ENCODE measurements at places on chromosomes 16 and 17. TPM values are rescaled to one million over a fixed set of nuclear protein-coding genes. Genes with fewer than 3 reads are reported as not detected.
A peak's percentile ranks its signal among the peaks of the same experiment; 100 is the strongest.

DNA sequence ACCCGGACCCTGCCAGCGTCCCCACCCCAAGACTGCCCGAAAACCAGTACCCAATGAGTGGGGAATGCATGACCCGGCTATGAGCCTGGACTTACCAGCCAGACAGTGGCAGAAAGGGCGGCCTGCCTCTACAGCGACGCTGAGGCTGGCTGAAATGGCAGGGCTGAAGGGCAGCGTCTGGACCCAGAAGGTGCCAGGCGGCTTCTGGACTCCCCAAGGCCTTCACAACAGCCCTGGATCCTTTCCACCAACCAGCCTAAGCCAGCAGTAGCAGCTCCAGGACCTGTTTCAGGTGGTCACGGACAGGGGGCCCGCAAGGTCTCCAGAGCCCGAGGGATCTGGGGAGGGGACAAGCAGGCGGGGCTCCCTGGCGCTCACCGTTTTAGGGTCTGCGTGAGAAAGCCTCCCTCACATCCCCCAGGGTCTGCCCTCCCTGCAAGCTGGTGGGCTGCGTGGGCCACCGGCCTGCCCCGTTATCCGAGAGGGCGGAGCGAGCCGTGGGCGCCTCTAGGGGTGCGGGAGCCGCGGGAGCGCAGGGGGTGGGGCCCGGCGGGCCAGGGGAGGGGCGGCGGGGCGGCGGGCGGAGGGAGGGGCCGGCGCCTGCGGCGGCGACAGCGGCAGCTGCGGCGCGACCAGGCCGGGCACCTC lies at the start of gene RIPOR1:
RIPOR1 (plus strand) TSS at position 608 of the 648 bp plus-strand sequence. CDS start 9,618 bp downstream, outside the sequence.
- peaks cover 94% of the 10 kb centered on the region for H3K27me3 ChIP-seq
- H3K4me3 ChIP-seq, result peak within 1 kb of the TSS; percentile 77

- peaks cover 50% of the 10 kb centered on the region for H3K4me1 ChIP-seq
- peak; percentile 83 for DNase-seq
- H3K36me3 ChIP-seq, result no peaks in the 10 kb centered on the region
- H3K27me3 ChIP-seq, result peaks cover 47% of the 10 kb centered on the region
- H3K4me3 ChIP-seq, result peak within 1 kb of the TSS; percentile 71
- no peak within 1 kb of the TSS for H3K27ac ChIP-seq
Measured at GRCh38 chr17:39667945-39668924, at the start of gene PNMT. TSS of gene PNMT (plus strand) at chr17:39668453. CDS start at chr17:39668476, 23 bp downstream.

DNA sequence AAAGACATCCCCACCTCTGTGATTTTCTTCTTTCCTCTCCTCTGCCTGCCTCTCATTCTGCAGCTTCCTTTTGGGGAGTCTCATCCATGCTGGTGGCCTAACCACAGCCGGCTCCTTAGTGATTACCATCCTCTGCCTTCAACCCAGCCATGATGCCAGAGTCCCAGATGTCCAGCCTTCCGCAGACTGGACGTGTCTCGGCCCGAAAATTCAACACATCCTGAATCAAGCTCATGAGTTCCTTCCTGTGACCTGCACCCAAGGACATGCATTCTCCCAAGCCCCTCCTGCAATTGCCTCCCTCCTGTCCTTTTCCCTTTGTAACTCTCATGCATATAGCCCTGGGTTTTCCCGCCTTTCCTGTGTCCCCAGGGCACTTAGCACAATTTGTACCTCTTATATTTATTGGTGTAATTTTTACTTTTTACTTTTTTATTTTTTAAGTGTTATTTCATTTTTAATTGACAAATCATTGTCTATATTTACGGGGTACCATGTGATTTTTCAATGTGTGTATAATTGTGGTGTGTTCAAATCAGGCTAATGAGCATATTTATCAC lies 1.2 kb upstream of the SLC13A5 start:
- peaks cover 12% of the 10 kb centered on the region for H3K36me3 ChIP-seq
- peaks cover 65% of the 10 kb centered on the region for H3K27me3 ChIP-seq
- H3K4me3 ChIP-seq, result peak overlapping the region; percentile 92
- peaks cover 21% of the 10 kb centered on the region for H3K4me1 ChIP-seq
- DNase-seq, result no peak
- H3K27ac ChIP-seq, result no peak overlapping the region

The PYY gene
- 0.94 TPM for total RNA-seq

DNA sequence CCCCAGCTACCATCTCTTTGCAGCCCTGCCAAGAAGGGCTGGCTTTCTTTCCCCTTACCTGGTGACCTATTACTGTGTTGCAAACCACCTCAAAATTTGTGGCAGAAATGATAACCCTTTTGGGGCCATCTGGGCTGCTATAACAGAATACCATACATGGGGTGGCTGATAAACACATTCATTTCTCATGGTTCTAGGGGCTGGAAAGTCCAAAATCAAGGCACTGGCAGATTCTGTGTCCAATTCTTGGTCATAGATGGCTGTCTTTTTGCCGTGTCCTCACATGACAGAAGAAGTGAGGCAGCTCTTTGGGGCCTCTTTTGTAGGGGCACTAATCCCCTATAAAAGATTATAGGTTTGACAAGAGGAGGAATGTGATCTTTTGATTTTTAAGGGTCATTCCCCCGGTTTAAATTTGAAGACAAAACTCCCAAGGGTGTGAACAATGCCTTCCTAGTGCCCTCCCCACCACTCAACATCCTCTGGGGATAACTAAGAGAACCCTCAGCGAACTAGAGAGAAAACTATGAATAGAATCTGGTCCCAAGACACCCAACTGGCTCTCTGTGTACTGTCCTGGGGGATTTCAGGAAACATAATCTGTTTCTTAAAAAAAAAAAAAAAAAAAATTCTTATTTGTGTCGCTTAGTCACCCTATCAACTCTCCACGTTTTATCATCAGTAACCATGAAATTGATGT lies 1.7 kb upstream of the METTL22 start:
- no peak overlapping the region for H3K27ac ChIP-seq
- peaks cover 9% of the 10 kb centered on the region for H3K4me1 ChIP-seq
- H3K36me3 ChIP-seq, result peaks cover 4% of the 10 kb centered on the region
- DNase-seq, result no peak
- H3K27me3 ChIP-seq, result peaks cover 9% of the 10 kb centered on the region

DNA sequence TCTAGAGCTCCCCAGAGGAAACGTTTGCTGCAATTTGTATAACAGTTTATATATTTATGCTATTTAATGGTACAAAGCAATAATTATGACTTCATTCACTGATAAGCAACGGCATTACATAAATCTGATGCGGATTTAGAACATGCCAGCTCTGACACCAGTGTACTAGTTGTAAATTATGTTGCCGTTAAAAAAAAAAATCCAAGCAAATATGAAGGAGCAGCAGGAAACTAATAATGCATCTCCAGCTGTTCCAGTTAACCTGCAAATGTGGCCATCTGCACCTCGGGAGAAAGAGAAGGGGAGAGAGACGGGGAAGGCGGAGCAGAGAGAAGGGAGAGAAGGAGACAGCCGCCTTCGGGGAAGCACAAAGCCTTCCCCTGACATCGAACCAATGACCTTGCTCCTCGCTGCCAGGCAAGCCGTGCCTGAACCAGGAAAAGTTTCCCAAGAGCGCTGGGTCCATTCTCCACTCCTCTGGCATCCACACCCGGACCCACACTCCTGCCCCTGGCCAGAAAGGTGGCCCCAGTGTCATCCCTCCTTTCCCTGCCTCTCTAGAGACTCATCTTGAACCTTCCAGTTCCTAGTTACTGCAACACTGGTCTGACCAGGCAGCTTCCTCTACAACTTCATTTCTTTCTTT lies 174.8 kb downstream of the C16orf78 start:
- H3K4me3 ChIP-seq, result no peak overlapping the region
- H3K27me3 ChIP-seq, result no peaks in the 10 kb centered on the region
- peaks cover 53% of the 10 kb centered on the region for H3K4me1 ChIP-seq
- H3K36me3 ChIP-seq, result no peaks in the 10 kb centered on the region
- H3K27ac ChIP-seq, result no peak overlapping the region

GRCh38 chr17:29561554-29562517 lies 5.0 kb downstream of the ABHD15 start:
- H3K27me3 ChIP-seq, result peaks cover 32% of the 10 kb centered on the region
- peak; percentile 8 for DNase-seq
- H3K27ac ChIP-seq, result no peak overlapping the region
- peaks cover 8% of the 10 kb centered on the region for H3K4me1 ChIP-seq

DNA sequence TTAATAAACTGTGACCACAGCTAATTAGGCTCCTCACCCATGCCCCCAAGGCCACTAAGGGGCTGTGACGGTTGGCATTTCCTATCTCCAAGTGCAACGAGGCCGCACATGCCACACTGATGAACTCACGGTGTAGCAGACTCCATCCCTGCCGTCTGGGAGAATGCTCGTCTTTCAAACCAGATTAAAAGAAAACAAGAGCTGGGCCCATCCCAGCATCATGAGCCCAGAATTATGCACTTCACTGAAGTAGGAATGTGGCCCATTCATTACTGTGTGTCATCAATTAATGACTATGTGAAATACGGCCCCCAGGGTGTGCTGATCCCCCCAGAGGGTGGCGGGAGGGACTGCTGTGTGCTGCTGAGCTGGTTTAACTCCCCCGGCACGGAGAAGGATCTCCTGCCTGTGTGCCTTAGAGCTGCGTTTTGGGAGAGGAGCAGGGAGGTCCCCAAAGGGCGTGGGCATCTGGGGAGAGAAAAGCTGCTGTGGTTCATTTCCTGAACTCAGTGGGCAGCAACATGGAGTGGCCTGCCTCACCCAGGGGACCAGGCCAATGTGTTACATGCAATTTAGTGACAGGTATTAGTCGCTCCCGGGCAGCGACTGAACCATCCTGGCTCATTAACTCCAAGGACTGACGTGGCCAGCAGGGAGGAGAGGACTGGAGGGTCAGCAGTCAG lies 194.5 kb downstream of the FOXL1 start:
- H3K4me3 ChIP-seq, result no peak overlapping the region
- peaks cover 9% of the 10 kb centered on the region for H3K4me1 ChIP-seq
- no peaks in the 10 kb centered on the region for H3K36me3 ChIP-seq
- DNase-seq, result no peak
- peaks cover 5% of the 10 kb centered on the region for H3K27me3 ChIP-seq

GRCh38 chr16:24539850-24540601 lies 660 bp downstream of the RBBP6 start:
- no peak for DNase-seq
- H3K27ac ChIP-seq, result peak overlapping the region; percentile 90
- peaks cover 12% of the 10 kb centered on the region for H3K36me3 ChIP-seq
- no peaks in the 10 kb centered on the region for H3K27me3 ChIP-seq
- H3K4me1 ChIP-seq, result peaks cover 28% of the 10 kb centered on the region

The CCL4L2 gene
- not detected for total RNA-seq

Measured in WTC11 (cell line).